Mucosa of gallbladder (tissue), 1 donor: ENCODE measurements at places on chromosomes 12 and 14.

GRCh38 chr12:85531341-85531740 lies 251.3 kb downstream of the ALX1 start:
- no peak for DNase-seq

- DNase-seq = no peak
Measured at GRCh38 chr12:53241623-53242412, 9.8 kb upstream of the RARG start.

DNA sequence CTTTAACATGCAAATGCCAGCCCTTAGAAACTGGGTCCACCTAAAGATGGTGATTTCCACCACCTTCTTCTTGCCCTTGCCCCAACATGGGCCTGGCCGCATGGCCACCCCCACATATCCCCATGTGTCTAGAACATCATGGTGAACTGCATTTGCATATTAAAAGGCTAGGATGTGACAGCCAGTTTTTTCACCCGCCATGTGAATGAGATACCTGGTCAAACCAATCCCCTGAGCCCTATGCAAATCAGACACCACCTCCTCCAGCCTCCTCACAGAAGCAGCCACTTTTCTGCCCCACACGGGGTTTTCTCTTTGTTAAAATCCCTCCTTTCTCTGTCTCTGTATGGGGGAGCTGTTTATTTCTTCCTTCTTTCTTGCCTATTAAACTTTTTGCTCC lies 1322.5 kb downstream of the FSCB start:
- no peak for DNase-seq

- DNase-seq = no peak
Measured at GRCh38 chr14:22524115-22524783, 64.8 kb downstream of the DAD1 start.

GRCh38 chr14:92930737-92931602 lies 8.0 kb downstream of the CHGA start:
- no peak for DNase-seq

DNA sequence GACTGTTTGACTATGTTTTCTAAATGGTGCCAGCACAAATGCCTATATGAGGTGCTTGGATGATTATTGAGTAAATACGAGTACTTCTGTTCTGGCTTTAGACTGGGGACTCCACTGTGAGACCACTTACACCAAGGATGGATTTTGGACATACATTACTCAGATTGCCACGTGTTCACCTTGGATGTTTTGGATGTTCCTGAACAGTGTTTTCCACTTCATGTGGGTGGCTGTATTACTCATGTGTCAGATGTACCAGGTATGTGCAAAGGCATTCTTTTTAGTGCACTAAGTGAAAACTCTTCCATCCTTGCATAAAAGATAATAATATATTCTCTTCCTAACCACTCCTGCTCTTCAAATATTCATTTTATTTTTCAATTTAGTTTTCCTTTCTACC lies 30.7 kb downstream of the CSRP2 start:
- no peak for DNase-seq

DNA sequence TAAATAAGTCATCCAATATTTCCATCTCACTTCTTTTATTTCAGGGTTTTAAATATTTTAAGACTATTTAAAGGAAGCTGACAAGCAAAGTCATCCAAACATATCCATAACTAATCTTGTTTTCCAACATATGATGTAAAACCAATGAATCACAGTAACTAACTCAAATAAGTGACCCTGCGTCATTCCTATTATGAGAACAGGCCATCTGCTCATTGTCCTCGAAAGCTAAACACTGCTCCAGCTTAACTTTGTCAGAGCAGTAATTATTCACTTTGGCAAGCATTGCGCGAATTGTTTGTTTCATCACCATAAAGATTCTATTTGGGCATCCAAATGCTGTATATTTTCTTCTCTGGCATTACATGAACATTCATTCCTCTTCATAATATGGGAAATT lies 99.1 kb downstream of the CAPZA3 start:
- peak; percentile 12 for DNase-seq

DNA sequence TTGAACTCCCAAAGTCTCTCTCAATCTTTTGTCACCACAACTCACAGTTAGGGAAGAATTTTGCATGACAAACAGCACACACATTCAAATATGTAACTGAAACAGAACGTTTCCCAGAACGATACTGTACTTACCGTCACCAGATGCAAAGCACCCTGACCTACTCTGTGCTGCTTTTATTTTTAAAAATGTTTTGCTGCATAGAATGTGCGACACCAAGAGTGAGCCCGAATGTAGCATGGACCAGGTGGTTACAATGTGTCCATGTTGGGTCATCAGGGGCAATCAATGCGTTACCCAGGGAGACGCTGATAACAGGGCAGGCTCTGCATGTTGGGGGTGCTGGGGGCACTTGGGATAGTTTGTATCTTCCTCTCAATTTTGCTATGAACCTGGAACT lies 14.6 kb upstream of the EIF5 start:
- DNase-seq = no peak

GRCh38 chr14:106216679-106217078 lies 690.3 kb downstream of the TMEM121 start:
- DNase-seq = no peak

DNA sequence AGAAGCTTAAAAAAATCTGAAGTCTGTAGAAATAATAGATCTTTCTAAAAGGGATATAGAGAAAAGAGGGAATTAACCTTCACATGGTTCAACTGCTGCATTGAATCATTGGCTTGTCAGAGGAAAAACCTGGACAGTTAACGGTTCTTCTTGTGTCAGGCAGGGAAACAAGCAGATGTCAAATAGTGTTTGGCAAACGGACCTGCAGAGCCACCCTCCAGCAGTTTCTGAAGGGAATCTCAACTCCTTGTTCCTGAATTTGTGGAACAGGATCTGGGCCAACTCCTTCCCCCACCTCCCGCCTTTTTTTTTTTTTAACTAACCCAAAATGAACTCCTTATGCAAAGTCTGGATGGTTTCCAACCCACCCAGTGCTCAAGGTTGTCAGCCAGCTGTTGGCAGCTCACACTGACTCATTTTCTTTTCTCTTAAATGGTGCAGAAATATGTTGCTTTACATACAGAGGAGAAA lies 187.3 kb downstream of the CAND1 start:
- no peak for DNase-seq

- no peak for DNase-seq
Measured at GRCh38 chr14:29853272-29853671, 74.4 kb downstream of the PRKD1 start.

- DNase-seq = no peak
Measured at GRCh38 chr12:46374310-46374709, 1.7 kb upstream of the SLC38A2 start.

- DNase-seq = no peak
Measured at GRCh38 chr12:83841620-83842019, 1071.0 kb downstream of the SLC6A15 start.

DNA sequence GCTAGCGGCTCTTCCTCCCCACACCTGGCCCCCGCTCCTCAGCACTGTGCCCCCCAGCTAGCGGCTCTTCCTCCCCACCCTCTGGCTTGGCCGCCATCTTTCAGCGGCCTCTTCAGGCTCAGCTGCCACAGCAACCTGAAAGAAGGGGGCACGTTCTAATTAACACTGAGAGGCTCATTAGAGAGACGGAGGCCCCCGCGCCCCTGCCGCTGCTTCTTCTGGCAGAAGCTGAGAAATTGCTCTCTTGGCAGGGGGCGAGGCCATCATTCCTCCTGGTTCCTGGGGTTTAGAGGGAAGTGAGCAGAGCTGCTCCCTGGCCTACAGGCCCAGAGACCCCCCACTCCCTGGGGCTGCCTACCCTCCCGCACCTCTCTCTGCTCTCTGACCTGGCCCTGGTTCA lies 64.4 kb downstream of the IQSEC3 start:
- no peak for DNase-seq

DNA sequence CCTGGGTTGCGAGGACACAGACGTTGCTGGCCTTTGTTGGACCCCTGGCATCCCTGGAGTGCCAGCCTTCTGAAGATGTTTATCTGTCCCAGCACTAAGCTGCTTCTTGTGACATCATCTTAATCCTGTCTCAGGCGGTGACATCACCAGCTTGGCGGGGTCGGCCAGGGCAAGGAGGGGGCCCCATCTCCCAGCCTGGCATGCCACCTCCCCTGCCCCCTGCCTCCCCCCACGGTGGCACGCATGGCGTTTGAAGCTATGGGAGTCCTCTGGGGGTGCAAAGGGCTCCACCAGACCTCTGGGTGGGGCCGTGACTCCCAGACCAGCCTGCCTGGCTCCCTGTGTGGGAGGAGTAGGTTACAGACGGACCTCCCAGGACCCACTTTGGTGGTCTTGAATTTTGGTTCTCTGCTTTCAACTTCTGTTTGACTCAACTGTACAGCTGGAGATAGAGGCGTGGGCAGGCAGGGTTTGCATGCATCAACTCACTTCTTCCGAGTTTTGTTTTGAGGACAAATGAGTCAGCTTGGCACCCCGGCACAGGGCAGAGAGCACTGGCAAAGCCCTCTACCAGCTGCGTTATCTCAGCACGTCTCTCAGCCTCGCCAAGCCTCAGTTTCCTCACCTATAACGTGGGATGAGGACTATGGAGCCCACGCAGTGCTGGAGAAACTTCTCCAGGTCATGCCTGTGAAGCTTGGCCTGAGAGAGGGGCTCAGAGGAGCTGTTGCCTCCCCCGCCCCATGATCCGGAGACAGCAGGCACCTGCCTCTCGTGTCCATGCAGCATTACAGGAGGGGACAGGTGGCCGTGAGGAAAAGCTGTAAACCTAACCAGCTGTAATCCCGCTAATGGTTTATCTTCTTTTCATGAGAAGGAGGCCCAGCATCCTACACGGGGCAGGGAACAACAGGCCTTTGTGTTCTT lies 38.8 kb upstream of the EML1 start:
- DNase-seq = no peak

GRCh38 chr14:75049731-75050201 lies 1.5 kb downstream of the MLH3 start:
- no peak for DNase-seq

- DNase-seq = no peak
Measured at GRCh38 chr14:60003991-60004390, 84.0 kb downstream of the LRRC9 start.

DNA sequence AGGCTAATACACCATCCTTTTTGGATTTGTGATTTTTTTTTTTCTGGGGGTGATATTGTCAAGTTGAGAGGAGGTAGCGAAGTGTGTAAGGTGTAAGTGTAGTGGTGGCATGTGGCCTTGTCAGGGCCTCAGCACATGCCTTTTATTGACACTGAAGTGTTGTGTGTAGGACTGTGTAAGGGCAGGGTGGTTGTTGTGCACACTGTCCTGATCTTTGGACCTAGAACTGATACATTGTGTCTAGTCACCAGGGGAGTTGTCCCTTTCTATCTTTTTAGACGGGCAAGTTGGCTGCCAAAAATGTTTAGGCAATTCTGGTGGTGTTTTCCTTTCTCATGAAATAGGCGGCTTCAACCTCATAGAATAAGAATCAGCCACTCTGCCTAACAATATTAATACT lies 244.0 kb downstream of the NRXN3 start:
- DNase-seq = no peak

DNA sequence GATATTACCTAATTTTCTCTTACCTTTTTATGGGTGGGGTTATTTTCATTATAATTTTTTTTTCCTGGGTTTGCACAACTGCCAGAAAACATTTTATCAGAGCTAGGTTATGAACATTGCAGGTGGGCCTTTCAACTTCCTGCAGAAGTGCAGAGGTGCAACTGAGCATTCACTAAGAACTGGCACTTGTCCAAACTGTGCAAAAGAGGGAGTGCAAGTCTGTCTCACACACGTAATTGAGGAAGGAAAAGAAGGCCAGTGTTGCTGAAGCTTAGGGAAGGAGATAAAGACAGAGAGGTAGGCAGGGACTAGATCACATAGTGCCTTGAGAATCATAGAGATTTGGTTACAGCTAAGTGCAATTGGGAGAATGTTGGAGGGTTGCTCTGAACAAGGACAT lies 14.1 kb upstream of the AMN1 start:
- DNase-seq = no peak

GRCh38 chr12:94689002-94689645 lies 38.8 kb upstream of the TMCC3 start:
- no peak for DNase-seq

GRCh38 chr12:119082016-119082415 lies 96.7 kb upstream of the HSPB8 start:
- DNase-seq = no peak

- no peak for DNase-seq
Measured at GRCh38 chr12:89250213-89250612, 102.1 kb downstream of the DUSP6 start.

DNA sequence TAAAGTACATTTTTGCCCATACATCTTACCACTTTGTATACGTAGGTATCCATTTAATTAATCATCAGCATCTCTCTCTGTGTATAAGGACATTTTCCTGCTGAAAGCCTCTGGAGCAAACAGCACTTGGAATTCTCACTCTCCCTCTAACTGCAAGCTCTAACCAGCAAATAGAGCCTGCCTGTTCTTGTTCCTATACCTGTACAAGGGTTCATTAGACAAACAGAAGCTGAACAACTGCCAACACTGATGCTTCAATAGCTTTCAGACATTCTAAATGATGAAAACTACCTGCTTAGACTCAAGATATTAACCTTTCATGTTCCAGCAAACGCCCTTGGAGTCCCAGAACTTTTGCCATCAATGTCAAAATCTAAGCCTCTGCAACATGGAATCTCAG lies 98.0 kb downstream of the KCNH5 start:
- no peak for DNase-seq

DNA sequence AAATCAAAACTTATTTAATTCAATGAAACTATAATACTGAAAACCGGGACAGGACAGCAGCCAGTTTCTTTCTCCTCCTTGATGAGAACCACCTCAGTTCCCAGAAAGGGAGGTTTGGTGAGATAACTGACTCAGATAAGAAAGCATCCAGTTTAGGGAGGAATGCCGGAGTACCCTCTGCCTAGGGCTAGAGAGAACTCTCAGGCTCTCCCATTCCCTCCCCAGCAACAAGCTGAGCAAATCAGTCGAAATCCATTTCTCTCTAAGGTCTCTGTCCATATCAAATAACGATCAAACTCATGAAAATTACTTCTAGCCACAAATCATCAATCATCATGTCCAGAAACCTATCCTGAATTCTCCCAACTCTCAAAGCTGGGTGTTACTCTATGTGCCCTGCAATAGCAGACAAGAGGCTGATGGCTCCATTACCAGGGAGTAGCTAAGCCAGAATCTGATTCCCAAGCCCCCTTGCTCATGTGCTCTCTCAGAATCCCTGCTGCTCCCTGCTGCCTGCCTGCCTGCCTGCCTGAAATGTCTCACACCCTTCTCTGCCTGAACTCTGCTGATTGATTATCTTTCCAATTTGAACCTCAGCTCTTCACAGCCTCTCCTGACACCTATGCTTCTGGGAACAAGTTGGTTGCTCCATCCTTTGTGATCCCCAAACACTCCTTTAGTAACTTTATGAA lies 49.4 kb downstream of the SLC25A47 start:
- no peak for DNase-seq
